ENCODE measurements at places on chromosomes 3 and 15. TPM values are rescaled to one million over a fixed set of nuclear protein-coding genes. Genes with fewer than 3 reads are reported as not detected.

NRROS gene
- 1.5 TPM for total RNA-seq

C2CD4A gene
- 0.39 TPM for total RNA-seq

SETD5 gene
- 158 TPM for total RNA-seq

SLC9C1 gene
- not detected for total RNA-seq

DNA sequence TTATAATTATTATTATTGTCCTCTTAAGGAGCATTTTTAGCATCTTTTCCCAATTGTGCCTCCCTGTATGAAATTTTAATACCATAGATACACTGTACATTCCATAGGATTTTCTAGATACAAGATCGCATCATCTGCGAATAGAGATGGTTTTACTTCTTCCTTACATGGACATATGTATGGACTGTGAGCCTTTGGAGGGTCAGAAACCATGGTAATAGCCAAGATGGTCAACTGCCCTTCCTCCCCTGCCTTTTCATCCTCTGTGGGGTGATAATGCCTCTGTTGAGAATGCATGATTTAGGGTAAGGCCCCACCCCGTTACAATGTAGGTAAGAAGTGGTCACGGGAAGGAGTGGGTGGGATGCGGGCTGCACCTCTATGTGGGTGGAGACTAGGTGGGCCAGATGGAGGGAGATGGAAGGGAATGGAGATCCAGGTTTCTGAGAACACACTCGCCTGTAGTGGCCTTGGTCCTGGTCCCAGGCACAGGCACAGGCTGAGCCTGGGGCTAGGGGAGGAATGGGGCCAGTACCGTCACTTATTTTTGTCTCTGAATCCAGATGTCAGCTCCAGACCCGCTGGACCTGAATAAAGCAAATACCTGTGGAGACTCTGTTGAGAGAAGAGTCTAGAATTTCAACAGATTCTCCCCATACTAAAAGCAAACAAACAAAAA lies 31.7 kb downstream of the GOLGA6A start:
- no peak for DNase-seq
- no peaks in the 10 kb centered on the region for H3K36me3 ChIP-seq
- H3K4me3 ChIP-seq = no peak overlapping the region
- peaks cover 32% of the 10 kb centered on the region for H3K4me1 ChIP-seq

- no peaks in the 10 kb centered on the region for H3K36me3 ChIP-seq
- H3K27me3 ChIP-seq = no peaks in the 10 kb centered on the region
- H3K27ac ChIP-seq = no peak overlapping the region
- no peak overlapping the region for H3K4me3 ChIP-seq
- no peak for DNase-seq
Observed at GRCh38 chr3:46675843-46676567, 17.5 kb downstream of the ALS2CL start.

GRCh38 chr15:42338500-42338899 lies 20.8 kb upstream of the CAPN3 start:
- no peak overlapping the region for H3K27ac ChIP-seq
- no peaks in the 10 kb centered on the region for H3K36me3 ChIP-seq
- no peaks in the 10 kb centered on the region for H3K4me1 ChIP-seq
- DNase-seq = no peak

All from thyroid gland (tissue), 4 donors.